A549 treated with GW870086 at 1 μM for 4 hours (cell line): ENCODE measurements at places on chromosomes 2 and 18. TPM values are rescaled to one million over a fixed set of nuclear protein-coding genes. Genes with fewer than 3 reads are reported as not detected.

Gene DTNB
- 7.1 to 10.1 TPM (median 9.4 TPM) in 5 replicates for total RNA-seq

Gene CFAP65
- total RNA-seq: 0.14 to 0.21 TPM (median 0.18 TPM) in 4 of 5 replicates, not detected in the other

Gene PRKCE
- 8.2 to 10.0 TPM (median 8.4 TPM) in 5 replicates for total RNA-seq

Gene DNAH6
- 0.03 to 0.10 TPM (median 0.07 TPM) in 4 of 5 replicates, not detected in the other for total RNA-seq

Gene HOXD4
- total RNA-seq: 0.27 to 0.71 TPM (median 0.47 TPM) in 5 replicates
